ENCODE measurements at places on chromosomes 3 and 15.

GRCh38 chr15:97076011-97076410 is 745.5 kb downstream of the NR2F2 start:
- no peak for DNase-seq

DNA sequence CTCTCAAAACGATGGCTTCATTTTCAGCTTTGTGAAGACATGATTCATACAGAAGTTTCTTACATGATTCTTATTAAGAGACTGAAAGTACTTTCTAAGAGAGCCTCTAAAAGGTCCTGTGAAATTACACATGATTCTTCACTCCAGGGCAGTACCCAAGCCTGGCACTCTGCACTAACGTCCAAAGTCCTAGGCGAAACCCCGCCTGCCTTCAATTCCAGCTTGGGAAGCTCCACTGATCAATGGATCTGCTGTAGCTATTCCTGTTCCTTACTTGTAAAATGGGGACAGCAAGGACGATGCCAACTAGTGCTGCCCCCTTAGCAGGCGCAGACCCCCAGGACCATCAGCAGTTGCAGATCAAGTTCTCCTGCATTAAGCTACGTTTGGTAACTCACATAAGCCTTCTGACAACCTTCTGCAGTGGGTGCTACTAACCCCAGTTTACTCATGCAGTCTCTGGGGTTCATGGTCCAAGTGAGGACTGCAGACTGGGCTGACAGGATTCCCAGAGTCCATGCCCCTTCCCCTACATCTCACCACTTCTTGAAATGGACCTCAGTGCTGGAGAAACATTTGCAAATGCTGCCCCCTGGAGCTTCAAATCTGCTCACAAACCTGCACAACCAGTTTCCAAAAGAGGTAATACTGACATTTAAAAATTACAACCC is 10.6 kb downstream of the CHCHD4 start:
- DNase-seq: no peak

- no peak for DNase-seq
Observed at GRCh38 chr3:58665405-58665804, 1.2 kb downstream of the FAM3D start.

GRCh38 chr3:125160606-125161371 is 51.8 kb downstream of the SLC12A8 start:
- DNase-seq: no peak

GRCh38 chr3:43316783-43317460 is 30.6 kb downstream of the SNRK start:
- no peak for DNase-seq

GRCh38 chr3:88057630-88058305 is 1.0 kb downstream of the CGGBP1 start:
- no peak for DNase-seq

GRCh38 chr3:195154111-195154791 is 116.7 kb downstream of the XXYLT1 start:
- DNase-seq: no peak

DNA sequence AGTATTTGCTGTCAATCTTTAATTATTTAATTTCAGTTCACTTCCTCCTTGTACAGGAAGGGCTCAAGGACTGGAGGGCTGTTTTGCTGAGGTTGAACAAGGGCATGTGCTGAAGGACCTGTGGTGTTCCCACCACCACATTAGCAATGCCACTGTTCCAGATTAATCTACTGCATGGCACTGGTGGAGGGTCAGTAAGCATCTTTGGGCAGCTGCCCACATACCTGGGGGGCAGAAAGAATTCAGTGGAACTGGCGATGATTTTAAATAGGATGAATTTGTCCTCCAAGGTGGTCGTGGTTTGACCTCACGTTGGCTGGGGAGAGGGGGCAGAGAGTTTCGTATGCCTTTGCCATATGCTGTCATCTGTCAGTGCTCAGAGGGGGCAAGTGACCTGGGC is 244.8 kb downstream of the TLE3 start:
- no peak for DNase-seq

DNA sequence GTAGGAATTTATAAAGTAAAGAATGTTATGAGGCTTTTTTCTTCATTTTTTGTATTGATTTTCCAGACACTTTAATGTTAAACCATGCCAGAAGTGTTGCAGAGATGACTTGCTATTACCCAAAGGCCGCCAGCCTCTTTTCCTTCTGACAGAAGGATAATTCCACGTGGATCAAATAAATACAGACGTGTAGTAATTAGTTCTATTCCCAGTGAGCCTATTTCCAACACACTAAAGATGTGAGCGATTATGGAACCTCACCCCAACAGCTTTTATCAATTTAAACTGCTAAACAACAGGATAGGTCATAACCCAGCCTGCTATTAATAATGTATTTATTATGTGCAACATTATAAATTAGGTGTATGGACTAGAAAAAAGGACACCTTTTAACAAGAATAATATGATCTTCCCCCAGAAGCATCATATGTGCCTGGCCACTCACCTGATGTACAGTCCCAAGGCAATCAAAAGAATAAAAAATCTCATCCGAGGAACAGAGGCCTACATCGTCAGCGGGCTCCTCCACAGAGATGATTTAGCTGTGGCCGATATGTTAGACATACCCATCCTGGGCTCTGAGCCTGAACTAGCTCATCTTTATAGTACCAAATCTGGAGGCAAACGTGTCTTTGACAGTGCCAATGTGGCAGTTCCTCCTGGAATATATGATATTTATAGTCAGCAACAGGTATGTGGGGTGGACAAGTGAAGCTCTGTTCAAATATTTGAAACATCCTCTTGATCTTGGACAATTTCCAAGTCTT is 125.9 kb upstream of the C15orf61 start:
- no peak for DNase-seq

GRCh38 chr3:54756330-54756731 is 171.5 kb downstream of the LRTM1 start:
- no peak for DNase-seq

DNA sequence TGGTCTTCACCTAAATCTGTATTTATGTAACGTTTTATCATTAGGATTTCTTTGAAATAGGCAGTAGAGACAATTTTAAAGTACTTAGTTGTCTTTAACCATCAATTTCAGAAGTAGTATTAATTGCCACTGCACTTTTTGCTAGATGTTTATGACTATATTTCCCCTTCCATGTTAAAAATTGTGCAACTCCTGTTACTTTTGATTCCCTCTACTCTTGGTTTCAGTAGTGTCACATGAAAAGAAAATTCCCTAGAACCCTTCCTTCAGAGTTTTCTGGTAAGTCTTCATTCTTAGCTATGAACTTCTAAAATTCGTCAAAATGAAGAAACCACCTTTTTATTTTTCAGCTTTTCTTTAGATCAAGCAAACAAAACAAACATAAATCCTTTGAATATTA is 7.1 kb downstream of the PIAS1 start:
- no peak for DNase-seq

GRCh38 chr3:49013738-49014660 is 4.4 kb downstream of the DALRD3 start:
- DNase-seq: no peak

DNA sequence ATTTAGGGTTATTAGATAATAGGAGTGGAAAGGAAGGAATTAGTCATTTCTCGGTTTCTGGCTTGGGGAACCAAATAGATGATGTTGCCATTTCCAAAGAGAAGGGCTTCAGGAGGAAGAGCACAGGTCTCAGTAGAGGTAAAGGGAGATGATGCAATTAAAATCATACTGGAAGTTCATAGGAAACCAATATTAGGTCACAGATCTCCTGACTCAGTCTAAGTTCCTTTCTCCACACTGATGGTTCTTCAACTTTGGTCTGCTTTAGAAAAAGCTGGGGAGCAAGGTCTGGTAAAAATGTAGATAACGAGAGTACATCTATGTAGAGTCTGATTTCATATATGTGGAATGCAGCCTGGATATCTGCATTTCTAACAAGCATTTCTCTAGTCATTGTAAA is 130.9 kb downstream of the POLQ start:
- no peak for DNase-seq

- DNase-seq: no peak
Observed at GRCh38 chr3:44510000-44510368, 32.5 kb upstream of the ZNF445 start.

DNA sequence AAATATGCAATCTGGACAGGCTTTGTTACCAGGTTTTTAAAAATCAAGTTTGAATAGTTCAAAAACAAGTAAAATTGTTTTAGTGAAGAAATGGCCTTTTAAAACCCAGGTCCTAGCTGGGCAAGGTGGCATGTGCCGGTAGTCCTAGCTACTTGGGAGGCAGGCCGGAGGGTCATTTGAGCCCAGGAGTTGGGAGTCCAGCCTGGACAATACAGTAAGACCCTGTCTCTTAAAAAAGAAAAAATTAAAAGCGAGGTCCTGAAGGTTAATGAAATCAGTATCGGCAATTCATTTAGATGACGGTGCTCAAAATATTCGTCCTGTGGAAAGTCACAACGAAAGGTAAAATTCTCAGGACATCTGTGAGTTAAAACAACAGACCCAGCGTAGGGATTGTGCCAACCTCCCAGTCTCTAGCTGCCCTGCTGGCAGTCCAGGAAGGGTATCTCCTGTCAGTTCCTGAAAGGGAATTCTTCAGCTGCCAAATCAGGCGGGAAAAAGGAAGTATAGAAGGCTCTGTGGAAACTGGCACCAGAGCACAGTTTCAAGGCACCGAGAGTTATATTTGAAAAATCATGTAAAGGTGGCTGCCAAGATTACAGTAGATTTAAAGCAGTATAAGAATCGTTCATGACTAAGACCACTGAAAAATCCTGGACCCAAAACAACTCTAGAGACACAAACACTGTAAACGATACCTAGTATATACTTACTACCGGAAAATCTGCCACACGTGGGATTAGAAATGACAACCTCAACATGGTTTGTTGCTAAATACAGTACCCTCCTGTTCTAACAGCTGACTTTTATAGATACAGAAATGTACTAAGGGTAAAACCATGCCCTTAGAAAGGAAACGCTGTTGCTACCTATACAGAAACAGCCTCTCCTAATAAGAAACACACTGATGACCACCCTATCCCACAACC is 1.2 kb upstream of the ABHD17C start:
- no peak for DNase-seq

GRCh38 chr3:59189526-59189925 is 139.7 kb upstream of the CFAP20DC start:
- no peak for DNase-seq

DNA sequence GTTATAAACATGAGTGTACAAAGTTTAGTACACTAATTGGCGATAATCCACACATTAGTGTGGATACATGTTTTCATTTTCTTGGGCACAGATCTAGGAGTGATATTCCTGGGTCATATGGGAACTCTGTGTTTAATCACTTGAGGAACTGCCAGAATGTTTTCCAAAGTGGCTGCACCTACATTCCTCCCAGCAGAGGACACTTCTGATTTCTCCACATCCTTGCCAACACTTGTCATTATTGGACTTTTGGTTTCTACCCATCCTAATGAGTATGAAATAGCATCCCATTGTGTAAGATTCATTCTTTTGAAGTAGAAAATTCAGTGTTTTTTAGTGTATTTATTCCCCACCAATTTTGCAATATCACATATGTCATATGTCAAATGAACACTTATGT is 53.6 kb downstream of the CFAP92 start:
- no peak for DNase-seq

DNA sequence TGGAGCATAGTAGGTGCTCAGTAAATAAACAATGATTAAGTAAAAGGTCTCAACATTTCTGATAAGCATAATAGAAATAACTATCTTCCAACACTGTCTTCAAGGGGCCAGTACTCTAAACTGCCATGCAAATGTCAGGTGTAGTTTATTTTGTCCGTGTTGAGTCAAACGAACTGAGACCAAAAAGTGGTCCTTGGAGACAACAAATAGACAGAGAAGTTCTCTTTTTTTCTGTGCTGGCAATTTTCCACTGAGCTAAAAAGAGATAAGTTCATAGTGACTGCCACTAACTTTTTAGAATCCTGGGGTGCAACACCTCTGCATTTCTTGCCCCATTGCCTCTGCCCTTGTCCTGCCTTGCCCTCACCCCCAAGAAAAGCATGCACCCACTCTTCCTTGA is 14.7 kb upstream of the MBNL1 start:
- no peak for DNase-seq

- no peak for DNase-seq
Observed at GRCh38 chr15:69117431-69117871, 43.0 kb upstream of the GLCE start.

DNA sequence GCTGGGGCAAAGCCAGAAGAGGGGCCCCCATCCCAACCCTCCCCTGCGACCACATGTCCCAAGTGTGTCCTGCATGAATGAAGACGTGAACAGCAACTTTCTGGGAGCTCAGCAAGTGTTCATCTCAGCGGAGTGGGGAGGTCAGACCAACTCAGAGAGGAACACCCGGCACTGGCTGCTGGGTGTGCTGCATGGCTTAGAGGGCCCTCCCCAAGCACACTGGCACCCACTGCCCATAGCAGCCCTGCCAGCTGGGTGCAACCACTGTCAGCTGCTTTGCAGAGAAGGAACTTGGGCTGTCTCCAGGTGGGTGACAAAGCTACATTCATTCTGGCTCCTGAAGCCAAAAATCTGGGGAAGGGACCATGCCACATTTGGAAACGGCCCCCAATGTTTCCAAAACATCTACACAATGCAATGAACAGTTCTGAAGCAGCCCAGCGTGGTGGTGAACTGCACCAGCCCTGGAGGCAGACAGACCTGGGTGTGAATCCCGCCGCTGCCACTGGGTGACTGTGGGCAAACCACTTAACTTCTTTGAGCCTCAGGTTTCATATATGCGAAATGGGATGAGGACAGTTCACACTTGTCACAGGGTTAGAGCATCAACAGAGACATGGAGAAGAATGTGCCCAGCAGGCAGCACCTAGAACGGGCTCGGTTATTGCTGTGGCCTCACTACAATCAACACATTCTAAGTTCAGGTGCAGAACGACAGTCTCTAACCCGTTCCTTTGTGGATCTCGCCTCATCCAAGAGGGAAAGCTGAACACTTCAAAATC is 145.4 kb downstream of the NUP210 start:
- no peak for DNase-seq

- DNase-seq: no peak
Observed at GRCh38 chr3:140152851-140153639, 218.1 kb downstream of the CLSTN2 start.

DNA sequence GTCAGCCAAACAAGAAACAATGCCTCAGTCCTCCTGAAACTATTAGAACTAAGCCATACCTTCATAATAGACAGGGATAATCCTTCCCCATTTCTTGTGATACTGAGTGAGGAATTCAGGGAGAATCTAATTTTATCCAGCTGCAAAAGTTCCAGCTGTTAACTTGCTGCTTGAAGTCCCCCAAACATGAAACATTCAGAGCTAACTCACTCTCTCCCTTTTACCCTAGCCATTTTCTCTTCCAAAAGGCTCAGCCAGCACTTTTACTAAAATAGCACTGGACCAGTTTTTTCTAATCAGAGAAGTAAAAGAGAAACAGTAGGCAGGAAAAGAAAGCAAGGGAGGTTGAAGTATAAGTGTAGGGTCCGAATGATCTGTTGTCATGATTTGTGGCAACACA is 268.1 kb downstream of the TAFA4 start:
- DNase-seq: no peak

DNA sequence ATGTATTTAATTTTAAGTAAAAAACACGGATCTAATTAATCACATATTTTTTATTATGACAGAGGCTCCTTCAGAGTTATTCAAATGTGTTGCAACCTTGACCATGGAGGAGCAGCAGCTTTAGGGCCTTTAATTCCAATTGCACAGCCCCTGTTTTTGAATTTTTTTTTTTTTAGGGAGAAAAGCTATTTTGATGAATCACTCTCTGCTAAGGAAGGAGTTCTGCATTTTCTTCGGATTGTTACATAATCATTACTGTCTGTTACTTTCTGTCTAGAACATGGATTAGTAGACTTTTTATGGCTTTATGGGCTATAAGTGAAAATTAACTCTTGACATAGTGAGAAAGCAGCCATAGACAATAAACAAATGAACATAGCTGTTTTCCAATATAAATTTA is 90.8 kb downstream of the MCTP2 start:
- no peak for DNase-seq

All from stimulated activated CD4-positive, alpha-beta T cell treated with anti-CD3 and anti-CD28 coated beads, Interleukin-1b, Interleukin-23, amount 100 ng/mL, for 1 hour (primary cell).